H4 (cell line): ENCODE measurements at places on chromosomes 16 and 17.

DNA sequence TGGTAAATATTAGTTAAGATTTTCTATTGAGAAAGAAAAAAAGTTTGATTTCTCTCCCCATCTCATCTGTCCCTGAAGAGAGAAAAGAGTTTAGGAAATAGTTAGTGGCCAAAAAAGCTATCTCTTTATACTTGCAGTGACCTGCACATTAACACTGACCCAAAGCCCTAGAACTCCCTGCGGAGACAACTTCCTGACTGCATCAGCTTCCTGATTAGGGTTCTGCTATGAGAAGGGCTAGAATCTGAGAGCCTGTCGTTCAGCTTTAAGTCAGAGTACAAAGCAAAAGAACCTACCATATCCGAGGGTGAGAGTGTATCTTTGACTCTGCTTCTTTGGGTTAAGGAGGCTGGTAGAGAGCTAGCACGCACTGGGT lies 24.7 kb downstream of the LIMD2 start:
- no peak for DNase-seq

- no peak for DNase-seq
Observed at GRCh38 chr16:26976873-26977272, 89.9 kb upstream of the C16orf82 start.

- DNase-seq: peak; percentile 72
Observed at GRCh38 chr17:31487648-31488263, 96.3 kb downstream of the RAB11FIP4 start.

DNA sequence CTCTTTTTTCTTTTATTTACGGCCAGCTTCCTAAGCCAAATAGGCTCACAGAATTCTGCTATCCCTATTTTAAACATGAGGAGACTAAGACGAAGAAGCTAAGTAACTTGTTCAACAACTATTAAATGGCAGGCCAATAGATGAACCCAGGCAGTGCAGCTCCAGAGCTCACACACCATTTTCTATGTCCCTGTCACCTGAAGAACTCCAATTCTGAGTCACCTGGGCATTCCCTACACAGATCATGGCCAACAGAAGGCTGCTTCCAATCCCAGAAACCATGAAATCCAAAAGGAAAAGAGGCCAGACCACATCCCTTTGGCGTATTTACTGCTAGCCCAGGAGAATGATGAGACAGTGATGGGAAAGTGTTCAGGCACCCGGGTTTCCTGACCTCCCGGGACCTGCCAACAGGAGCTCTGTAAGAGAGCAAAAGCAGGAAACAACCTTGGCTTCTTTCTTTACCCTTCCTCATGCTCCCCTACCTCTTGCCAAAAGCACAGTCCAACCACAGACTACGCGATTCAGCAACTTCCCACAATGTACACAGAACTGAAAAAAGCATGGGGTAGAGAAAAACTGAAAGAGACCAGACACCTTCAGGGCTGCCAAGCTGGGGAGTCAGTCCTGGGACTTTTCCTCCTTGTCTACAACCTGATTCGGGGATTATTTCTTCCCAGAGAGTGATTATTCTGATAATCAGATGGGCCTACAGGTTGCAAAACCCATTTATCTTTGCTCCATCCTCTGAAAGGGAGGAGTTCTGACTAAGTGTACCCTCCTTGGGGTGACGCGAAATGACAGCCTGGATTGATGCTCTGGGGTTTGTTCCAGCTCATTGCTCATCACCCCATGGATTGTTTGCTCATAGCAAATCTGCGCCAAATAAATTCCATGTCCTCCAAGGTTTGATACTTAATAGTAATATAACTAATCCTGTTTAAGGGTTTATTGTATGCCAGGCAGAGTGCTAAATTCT lies 47.8 kb upstream of the HAS3 start:
- DNase-seq: peak; percentile 25

DNA sequence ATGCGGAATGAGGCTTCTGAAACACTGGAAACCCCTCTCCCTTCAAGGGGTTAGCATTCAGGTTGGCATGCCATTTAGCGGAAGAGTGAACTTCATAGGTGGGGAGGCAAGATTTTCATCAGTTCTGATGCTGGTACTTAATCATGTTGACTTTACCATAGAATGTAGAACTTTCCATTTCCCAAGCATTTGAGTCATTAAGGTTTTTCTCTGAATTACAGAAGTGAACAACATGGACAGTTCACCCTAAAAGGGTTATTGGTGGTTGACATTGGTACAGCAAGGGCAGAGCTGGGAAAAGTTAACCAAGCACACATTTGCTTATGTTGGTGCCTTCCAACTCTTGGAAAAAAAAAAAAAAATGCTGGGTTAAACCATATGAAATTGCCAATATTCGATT lies 39.1 kb downstream of the GAN start:
- DNase-seq: no peak

DNA sequence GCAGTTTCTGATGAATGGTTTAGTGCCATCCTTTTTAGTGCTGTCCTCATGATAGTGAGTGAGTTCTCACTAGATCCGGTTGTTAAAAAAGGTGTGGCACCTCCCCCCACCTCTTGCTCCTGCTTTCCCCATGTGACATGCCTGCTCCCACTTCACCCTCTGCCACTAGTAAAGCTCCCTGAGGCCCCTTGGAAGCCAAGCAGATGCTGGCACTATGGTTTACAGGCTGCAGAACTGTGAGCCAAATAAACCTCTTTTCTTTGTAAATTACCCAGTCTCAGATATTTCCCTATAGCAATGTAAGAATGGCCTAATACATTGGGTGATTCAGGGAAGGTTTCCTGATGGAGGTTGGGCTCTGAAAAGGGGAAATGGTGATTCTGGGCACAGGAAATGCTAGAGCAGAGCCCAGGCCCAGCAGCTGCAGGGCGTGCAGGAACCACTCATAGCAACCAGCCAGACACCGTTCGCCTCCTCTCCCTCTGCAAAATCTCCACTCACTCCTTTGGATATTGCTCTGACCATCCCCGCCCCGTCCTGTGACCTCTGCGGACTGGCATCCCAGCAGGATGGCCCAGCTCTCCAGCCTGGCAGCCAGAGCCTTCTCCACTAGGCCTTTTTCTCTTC lies 2.6 kb upstream of the ADORA2B start:
- no peak for DNase-seq

DNA sequence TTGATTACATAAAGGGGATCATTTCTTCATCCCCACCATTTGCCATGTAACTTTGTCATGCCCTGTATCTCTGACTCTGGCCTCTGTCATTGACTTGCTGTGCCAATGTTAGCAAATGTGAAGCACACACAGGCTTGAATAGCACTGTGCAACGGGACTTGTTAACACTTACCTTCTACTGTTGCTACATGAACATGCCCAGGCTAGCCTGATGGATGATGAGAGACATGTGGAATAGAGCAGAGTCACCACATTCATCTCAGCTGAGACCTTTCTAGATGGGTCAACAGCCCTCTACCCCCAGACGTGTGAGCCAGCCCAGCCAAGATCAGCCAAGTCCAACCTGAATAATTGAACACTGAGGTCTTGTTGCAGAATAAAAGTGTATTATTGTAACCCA lies 162.1 kb upstream of the SALL1 start:
- DNase-seq: no peak

DNA sequence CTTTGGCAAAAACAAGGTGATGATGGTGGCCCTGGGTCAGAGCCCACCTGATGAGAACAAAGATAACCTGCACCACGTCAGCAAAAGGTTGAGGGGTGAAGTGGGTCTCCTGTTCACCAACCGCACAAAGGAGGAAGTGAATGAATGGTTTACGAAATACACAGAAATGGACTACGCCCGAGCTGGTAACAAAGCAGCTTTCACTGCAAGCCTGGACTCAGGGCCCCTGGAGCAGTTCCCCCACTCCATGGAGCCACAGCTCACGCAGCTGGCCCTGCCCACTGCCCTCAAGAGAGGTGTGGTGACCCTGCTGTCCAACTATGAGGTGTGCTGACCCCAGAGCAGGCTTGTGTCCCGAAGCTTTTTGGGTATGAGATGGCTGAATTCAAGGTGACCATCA lies 29.7 kb upstream of the DLX4 start:
- no peak for DNase-seq

- peak; percentile 30 for DNase-seq
Observed at GRCh38 chr16:49857423-49858181, 1.7 kb upstream of the ZNF423 start.

DNA sequence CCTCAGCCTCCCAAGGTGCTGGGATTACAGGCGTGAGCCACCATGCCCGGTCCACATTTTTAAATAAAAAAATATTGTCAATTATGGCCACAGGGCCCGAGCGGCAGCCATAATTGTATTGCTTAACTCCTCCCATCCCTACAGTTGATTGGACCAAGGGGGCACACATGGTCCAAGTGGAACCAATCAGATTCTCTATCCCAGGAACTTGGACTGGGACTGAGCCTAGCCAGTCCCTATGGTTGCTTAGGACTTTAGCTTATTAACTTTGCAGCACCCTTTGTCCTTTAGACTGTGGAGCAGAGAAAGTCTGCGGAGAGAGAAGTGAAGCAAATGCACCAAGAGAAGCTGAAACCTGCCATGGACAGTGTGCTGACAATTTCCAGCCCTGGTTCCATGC lies 5.5 kb upstream of the RDM1 start:
- DNase-seq: no peak

GRCh38 chr17:77313831-77314230 lies 173.1 kb downstream of the SEC14L1 start:
- DNase-seq: no peak

- DNase-seq: no peak
Observed at GRCh38 chr16:85025781-85026653, 1.6 kb upstream of the KIAA0513 start.

DNA sequence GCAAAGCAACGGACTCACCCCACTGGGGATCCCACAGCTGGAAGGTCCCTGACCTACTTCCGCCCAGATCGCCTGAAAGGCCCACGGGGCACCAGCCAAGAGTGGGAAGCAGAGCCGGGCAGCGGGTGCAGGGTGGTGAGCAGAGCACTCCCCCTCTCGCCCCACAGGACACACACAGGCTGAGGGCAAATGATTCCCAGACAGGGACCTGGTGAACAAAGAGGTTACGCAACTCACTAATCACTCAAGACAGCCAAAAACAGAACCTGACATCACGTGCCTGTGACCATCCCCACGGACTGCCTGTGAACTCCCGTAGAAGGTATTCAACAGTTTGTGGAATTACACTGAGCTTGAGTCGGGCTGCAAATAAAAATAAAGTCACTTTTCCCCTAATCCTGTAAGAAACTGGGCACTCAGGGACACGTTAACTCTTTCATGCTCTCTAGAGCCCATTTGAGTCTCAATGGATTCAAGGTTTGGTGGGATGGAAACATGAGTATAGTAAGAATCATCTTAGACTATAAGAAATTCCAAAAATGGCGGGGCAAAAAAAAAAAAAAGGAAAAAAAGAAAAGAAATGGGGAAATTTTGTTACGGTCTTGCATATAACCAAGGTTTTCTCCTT lies 396.1 kb downstream of the SOX9 start:
- DNase-seq: no peak

DNA sequence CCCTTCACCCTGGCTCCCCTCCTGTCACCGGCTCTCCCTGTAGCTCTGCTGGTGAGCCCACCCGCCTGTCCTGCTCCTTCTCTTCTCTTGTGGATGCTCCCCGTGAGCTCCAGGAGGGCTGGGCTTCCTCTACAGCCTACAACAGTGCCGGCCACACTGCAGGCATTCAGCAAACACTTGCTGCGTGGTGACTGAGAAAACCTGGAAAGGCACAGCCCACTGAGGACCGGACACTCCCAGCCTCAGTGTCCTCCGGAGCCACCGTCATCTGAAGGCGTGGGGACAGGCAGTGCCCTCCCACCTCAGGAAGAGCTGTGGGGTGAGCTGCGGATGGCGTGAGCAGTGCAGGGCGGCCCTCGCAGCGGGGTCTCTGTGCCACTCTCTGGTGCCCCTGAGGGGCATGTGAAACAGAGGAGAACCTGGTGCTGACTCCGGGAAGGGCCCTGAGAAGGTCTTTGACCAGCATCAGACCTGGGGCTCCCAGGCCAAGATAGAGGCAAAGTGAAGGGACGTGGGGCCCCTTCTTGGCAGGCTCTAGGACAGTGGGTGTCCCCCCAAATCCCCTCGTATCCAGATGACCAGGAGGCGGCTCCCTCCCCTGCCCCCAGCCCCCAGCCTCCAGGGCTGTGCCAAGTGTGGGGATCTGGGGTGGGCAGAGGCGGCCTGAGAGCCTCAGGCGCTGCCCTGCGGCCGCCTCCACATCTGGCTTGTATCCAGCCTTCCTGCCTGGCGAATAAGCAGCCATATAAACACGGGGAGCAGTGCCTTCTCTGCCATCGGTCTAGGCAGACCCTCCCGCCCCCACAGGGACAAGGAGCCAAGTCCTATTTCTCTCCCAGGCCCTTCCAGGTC lies 44.0 kb upstream of the PABPN1L start:
- DNase-seq: no peak

- DNase-seq: no peak
Observed at GRCh38 chr16:14004031-14004728, 66.9 kb upstream of the MRTFB start.

GRCh38 chr16:84513123-84513522 lies 8.7 kb upstream of the MEAK7 start:
- DNase-seq: no peak

- peak; percentile 54 for DNase-seq
Observed at GRCh38 chr16:84277244-84277823, 17.3 kb upstream of the WFDC1 start.

GRCh38 chr17:14580499-14580898 lies 279.6 kb downstream of the HS3ST3B1 start:
- peak; percentile 13 for DNase-seq

- peak; percentile 40 for DNase-seq
Observed at GRCh38 chr17:55814377-55814776, 63.5 kb downstream of the PCTP start.

DNA sequence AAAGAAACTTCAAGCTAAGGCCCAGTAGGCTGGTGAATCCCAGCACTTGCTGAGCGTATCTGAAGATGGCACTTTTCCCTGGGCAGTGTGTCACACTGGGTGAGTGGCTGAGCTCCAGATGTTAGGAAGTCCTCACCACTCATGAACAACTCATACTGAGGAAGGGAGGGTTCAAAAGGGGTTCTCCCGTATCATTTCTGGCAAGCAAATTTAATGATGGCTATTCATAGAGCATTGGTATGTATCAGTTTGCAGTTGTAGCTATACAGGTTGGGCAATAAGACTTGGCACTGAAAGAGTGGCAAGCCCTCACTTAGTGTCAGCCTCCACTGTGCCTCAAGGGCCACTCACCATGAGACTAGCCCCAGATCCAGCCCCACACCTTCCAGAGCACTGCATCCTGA lies 10.7 kb downstream of the GFOD2 start:
- DNase-seq: no peak

- no peak for DNase-seq
Observed at GRCh38 chr17:31134576-31134975, 39.8 kb downstream of the NF1 start.

GRCh38 chr16:74322301-74322710 lies 25.7 kb downstream of the PSMD7 start:
- DNase-seq: no peak

- DNase-seq: no peak
Observed at GRCh38 chr16:81798311-81799137, 19.4 kb downstream of the PLCG2 start.

- peak; percentile 58 for DNase-seq
Observed at GRCh38 chr16:48054881-48055601, 100.8 kb downstream of the ABCC12 start.

GRCh38 chr16:29898804-29899515 lies 390 bp downstream of the SEZ6L2 start:
- peak; percentile 3 for DNase-seq

GRCh38 chr17:14792746-14793145 lies 472.4 kb downstream of the PMP22 start:
- DNase-seq: no peak
